ENCODE measurements at places on chromosomes 5 and 9. TPM values are rescaled to one million over a fixed set of nuclear protein-coding genes. Genes with fewer than 3 reads are reported as not detected.

The MORN5 gene
- not detected for total RNA-seq

The MARCOL gene
- not detected for total RNA-seq

The TAL2 gene
- total RNA-seq, result not detected

The CDKN2A gene
- 37.8 TPM for total RNA-seq

The ARID3C gene
- not detected for total RNA-seq

The NR5A1 gene
- 0.41 TPM for total RNA-seq

The MEIKIN gene
- total RNA-seq, result not detected

The SPATA6L gene
- total RNA-seq, result 2.0 TPM

The TLN1 gene
- total RNA-seq, result 139 TPM

The ECM2 gene
- 11.8 TPM for total RNA-seq

The MAML1 gene
- 12.1 TPM for total RNA-seq

The IL4 gene
- not detected for total RNA-seq

The GBGT1 gene
- total RNA-seq, result 0.47 TPM
